CD4-positive, CD25-positive, alpha-beta regulatory T cell (primary cell): ENCODE measurements at places on chromosomes 1 and 21.

DNA sequence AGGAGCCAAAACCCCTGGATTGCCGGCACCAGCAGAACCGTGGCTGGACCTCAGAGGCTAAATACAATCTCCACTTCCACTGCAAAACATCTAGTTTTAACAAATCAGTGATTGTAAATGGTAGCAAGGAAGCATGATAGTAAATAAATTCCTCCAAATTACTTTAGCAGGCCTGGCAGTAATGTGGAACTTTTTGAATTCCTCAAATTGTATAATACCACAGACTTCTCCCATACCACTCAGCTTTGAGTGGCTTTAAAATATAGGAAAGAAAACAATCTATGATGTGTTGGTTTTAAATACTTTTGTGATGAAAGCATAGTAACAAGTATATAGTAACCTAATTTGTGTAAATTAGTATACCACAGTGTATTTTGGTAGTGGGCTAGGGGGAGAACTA is 34.1 kb downstream of the NIBAN1 start:
- DNase-seq: no peak

DNA sequence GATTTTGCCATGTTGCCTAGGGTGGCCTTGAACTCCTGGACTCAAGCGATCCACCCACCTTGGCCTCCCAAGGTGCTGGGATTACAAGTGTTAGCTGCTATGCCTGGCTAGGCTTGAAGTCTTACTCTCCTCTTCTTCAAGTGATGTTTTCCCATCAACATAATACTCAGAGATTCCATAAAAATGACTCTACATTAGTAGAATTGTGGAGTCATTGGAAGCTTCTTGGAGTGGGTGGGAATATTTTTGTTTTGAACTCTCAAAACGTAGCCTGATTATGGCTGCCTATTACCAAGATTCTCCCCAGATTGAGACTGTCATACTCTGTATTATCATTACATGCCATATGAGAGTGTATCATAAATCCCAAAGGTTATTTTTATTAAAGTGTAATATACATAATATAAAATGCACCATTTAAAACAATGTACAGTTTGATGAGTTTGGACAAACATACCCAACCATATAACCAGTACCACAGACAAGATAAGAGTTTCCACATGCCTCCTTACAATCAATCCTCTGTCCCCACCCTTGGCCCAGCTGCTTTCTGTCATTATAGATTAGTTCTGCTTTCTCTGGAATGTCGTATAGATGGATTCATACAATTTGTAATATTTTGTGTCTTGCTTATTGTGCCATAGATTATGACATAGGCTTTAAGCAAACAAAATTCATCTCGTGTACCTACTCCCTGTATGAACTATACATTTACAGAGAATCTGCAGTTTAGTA is 8.0 kb upstream of the DNM3 start:
- DNase-seq: no peak

GRCh38 chr1:23768733-23769132 is 9.5 kb upstream of the PITHD1 start:
- no peak for DNase-seq

DNA sequence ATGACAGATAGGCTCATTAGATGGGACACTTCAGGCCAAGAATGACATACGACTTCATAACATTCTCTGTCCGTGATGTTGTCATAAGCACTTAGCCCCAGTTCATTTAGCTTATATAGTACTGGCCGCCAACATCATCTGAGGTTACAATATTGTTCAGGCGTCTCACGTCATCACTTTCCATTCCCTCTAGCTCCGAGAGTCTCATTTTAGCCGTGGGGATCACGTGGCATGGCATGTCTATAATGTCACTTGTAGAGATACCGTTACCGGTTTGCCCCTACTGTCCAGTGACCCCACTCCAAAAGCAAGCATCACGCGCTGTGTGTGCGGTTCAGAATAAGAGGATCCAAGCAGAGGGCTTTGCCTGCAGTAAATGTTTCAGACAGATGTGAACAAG is 34.6 kb upstream of the HEATR1 start:
- DNase-seq: no peak

DNA sequence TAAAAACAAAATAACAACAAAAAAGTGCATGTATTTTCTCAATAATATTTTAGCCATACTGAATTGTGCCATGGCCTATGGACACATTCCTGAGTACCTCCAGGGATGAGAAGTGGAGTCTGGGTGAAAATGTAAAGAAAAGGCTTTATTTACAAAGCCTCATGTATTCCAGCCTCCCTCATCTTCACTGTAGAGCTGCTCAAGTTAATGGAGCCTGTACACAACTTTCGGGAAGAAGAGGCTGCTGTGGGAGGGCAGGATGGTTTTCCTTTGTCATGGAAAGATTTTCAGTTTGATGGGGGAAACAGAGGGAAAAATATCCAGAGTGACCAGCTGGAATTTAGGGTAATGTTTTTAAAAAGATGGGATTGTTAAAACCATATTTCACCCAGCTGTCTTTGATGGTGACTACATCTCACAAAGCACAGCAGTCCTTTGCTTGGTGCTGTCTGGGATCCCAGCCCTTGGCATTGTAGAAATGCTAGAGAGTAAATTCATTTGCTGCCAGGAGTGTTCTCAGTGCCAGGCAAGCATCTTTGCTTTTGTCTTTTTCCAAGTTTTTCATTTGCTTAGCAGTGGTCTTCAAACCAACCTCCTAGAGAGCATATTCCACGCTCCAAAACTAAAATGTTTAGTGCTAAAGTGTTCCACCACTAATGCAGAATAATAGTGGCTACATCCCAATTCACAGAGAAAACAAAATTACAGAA is 54.9 kb downstream of the DPT start:
- DNase-seq: no peak

DNA sequence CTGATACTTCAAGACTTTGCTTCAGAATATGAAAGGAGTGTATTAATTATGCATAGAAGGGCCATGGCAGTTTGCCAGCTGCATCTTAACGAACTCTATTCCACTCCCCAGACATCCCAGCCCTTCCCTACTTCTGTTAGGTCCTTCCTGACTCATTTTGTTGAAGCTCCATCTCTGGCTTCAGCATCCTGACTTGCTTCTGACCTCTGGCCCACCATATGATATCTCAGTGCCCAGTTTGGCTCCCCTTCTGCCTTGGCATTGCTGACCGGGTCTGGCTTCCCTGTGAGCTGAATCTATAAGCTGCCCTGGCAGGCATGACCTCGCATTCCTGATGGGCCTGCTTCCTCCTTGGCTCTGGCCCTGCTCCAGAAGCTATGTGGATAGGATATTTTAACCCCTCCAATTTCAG is 27.6 kb upstream of the ARHGAP29 start:
- DNase-seq: no peak

- no peak for DNase-seq
Observed at GRCh38 chr1:89098857-89099256, 27.1 kb downstream of the GBP2 start.
